Liver (tissue), 10 donors: ENCODE measurements at places on chromosomes 7 and 10. TPM values are rescaled to one million over a fixed set of nuclear protein-coding genes. Genes with fewer than 3 reads are reported as not detected.

GRCh38 chr10:125175807-125176206, 15.4 kb upstream of the CTBP2 start:
- no peak for DNase-seq

DNA sequence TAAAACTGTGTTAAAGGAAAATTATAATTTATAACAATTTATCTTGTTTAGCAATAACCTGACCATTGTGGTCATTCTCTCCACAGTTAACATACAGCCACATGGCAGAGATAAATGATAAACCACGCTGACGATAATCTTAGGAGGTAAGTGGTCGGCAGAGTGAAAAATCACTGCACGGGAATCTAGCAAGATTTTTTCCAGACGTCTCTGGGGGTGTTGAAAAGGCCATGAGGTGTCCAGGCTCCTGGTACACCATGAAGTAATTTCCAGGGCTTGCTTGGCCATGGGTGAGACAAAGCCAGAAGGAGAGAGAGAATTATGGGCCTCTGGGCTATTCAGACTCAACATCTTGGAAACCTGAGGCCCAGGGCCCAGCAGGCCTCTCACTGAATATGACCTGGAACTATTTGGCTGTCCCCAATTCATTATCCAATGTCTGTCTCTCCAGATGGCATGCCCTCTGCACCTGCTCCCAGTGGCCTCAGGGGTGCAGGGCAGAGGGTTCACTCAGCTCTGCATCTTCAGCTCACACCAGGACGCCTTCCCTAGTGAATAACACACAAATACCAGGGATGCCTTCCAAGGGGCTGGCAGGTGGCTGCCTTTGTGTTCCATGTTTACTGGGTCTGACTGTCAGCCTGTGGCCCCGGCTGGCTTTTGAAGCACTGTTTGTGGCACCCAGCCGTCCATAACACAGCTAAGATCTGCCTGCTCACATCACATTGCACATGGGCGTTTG, 590.4 kb upstream of the PFKP start:
- no peak for DNase-seq

PIK3AP1 gene
- 43.0 TPM for total RNA-seq

DNA sequence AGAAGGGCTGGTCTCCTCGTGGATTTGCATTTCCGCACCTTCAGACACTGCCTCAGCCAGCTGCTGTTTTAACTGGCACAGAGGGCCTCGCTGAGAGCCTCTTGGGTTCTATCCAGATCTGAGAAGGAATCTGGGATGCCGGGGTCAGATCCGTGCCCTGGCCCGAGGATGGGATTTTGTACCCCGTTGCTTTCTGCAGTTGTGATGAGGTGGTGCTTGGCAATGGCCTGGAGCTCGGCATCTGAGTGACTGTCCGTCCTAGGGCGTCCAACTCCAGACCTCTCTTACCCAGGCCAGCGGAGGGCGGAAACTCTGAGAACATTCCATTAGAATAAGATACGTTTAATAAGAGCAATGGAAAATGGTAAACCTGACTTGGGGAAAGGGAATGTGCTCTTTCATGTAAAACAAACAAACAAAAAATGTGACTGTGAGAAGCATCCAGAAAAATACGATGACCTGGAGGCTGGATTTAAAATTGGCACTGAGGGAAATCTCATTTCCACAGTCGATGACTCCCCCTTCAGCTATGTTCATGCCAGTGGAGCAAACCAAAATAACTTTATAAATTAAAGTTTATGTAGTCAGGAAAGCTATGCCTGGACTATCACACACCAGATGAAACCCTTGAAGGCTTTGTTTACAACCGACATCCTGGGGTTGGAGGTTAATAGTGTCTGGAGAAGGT, 39.6 kb downstream of the GRK5 start:
- DNase-seq, result no peak

DNA sequence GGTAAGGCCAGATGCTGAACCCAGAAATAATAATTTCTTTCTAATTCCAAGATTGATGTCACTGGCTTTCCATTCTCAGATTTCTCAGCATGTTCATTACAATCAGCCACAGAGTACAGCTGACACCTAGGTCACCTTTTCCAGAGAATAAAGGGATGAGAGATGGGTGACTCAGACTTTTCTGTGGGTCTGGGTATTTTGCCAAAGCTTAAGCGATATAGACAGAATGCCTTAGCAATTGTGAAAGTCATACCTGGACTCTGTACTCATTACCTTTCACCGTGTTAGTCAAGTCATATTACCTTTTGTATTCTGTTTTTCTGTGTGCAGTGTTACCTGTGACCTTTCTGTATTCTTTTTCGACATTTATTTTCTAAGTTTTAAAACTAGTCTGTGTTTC, 10.6 kb upstream of the PRTFDC1 start:
- no peak for DNase-seq

CYP17A1 gene
- 1.0 TPM for total RNA-seq

DNA sequence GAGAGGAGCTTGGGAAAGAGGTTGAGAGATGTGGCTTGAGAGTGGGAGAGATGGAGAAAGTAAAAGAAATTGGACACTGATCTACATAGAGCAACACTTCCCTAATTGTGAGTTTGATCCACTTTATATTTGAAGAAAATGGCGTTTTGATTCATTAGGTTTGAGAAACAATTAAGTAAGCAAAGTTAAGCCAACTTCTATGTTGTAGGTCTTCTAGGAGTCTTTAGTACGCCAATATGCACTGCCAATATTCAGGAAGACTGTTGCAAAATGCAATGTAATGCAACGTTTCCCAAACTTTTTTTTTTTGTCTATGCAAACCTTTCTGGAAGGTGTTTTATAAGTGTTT, 7.0 kb upstream of the PRTFDC1 start:
- DNase-seq, result no peak

DNA sequence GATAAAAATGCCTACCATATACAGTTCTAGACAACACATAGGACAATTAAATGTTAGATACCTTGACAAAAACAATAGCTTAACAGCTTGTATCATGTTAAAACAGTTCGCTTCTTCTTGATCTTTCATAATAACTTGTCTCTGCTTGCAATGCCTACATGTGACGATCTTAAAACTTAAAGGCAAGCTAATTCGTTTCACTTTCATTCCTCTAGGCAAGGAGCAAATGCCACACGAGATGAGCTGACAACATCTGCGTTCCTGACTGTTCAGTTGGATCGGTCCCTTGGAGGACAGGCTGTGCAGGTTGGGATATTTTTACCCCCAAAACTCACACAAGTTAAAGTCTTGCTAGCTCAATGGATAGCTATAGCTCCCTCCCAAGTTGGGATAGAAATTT, 51.6 kb upstream of the ARL4A start:
- no peak for DNase-seq

CFTR gene
- 10.5 TPM for total RNA-seq

- no peak for DNase-seq
Observed at GRCh38 chr7:73431041-73431835, 2.3 kb upstream of the FZD9 start.

TMEM176A gene
- 404 TPM for total RNA-seq

DNA sequence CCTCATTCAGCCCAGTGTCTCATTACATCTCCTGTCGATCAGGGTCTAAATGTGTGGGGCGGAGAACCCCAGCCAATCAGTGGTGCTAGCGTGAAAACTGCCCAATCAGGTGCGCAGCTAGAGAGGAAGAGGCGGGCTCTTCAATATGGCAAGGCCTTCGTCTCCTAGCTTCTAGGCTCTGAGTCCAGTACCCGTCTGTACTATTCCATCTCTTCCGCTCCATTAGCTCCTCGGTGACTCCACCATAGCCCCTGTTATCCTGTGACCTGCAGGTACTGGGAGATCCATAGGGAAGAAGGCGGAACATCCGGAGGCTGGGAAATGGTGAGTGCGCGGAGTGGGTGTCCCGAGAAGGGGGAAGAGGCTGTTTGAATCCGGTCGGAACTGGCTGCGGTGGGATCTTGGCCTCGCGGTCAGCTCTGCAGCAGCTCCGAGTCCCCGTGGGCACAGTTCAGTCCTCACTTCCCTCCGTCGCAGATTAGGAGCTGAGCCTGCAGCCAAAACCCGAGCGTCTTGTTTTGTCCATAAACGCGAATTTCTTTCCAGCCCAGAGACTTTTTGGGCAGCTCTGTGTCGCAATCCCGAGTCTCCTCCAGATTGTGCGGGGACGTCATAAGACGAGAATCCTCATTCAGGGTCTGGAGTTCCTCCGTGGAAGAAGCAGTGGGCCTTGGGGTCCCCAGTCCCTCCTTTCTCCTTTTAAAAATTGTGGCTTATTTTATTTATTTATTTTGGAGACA, at the start of gene ZNF727:
Gene ZNF727, plus strand, starts transcription at position 134 of the 740 bp plus-strand sequence. Its CDS starts 188 bp downstream, at position 322.
- no peak for DNase-seq

GRCh38 chr7:141792526-141792925, 2.5 kb downstream of the TAS2R5 start:
- no peak for DNase-seq

DNA sequence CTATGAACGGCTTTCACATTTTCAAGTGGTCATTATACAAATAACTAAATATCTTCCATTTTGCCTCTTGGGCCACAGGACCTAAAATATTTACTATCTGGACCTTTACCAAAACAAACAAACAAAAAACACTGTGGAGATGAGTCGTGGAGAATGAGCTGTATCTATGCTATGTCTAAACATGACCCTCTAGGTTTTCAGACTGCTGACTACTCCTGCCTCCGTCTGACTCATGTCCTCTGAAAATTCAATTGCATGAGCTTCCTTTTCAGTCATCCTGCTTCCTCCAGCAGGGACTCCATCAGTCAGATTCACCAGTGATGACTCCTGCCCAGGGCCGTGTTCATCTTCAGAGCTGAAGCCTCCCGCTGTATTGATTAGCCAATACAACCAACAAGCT, 96.8 kb downstream of the COL28A1 start:
- no peak for DNase-seq

DNA sequence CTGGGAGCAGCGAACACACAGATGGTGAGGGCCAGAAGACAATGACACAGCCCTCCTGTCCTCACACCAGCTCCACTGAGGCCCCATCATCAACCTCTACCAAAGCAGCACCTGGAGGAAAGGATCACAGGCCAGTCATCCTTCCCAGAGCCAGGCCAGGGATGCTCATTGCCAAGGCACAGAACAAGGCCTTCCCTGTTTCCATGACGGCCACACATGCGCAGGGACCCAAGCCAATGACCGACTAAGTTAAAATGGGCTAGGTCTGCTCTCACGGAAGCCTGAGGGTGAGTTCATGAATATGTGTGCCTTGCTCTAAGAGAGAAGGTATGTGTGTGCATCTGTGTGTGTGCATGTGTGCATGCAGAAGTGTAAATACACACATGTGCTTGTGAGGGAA, 39.6 kb downstream of the COBL start:
- DNase-seq, result no peak

DNA sequence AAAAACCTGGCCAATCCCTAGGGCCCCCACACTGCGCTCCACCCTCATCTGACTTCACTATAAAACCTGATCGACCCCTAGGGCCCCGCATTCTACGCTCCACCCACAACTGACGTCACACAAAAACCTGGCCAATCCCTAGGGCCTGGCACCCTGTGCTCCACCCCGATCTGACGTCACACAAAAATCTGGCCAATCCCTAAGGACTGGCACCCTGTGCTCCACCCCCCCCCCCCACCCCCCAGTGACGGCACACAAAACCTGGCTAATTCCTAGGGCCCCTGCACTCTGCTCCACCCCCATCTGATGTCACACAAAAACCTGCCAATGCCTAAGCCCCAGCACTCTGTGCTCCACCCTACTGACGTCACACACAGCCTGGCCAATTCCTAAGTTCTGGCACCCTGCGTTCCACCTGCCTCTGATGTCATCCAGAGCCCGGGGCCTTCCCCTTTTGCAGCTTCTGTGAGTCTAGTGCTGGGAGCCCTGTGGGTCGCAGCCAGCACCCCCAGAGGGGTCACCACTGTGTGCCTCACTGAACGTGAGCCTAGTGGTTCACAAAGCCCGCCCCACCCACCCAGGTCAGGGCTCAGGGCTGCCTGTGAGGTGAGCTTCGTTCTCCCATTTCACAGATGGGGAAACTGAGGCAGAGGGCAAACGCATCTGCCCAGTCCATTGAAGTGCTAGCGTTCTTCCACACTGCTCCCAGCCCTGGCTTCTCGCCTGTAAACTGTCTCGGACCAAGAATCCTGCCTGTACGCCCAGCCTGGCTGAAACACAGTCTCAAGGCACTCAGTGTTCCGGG, 40.6 kb downstream of the MICALL2 start:
- DNase-seq, result no peak

DNA sequence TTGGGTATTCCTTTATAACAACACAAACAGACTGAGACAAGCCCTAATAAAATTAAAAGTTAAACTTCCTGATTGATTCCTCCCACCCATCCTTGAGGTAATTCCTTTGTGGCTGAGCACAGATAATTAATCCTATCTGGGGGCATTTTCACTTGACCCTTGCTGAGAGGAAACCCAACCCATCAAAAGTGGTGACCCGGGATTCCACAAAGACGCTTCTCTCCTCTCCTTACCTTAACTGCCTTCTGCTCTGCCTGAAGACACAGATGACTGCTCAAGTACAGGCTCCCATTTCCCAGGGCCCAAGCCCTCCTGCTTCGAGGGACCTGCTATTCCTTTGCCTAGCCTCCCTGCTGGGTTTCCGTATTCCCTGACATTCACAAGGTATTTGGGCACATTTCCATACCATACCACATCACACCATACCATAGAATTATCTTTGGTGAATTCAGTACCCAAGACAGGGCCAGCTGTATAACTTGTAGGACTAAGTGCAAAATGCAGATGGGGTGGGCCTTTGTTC, 9.8 kb upstream of the MAPK8 start:
- DNase-seq, result no peak

DNA sequence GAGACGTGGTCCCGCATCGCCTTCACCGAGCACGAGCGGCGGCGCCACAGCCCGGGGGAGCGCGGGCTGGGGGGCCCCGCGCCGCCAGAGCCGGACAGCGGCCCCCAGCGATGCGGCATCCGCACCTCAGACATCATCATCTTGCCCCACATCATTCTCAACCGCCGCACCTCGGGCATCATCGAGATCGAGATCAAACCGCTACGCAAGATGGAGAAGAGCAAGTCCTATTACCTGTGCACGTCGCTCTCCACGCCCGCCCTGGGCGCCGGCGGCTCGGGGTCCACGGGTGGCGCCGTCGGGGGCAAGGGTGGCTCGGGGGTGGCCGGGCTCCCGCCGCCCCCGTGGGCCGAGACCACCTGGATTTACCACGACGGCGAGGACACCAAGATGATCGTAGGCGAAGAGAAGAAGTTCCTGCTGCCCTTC, 737 bp downstream of the CNNM2 start:
- DNase-seq, result no peak

- no peak for DNase-seq
Observed at GRCh38 chr10:36681751-36682632, 443.4 kb upstream of the ANKRD30A start.
